Stimulated activated CD8-positive, alpha-beta memory T cell treated with anti-CD3 and anti-CD28 coated beads, Interleukin-2, amount 100 ng/mL, for 1 hour (primary cell): ENCODE measurements at places on chromosomes 12 and 14.

GRCh38 chr14:90788031-90788430, 28.2 kb downstream of the TTC7B start:
- DNase-seq: no peak

GRCh38 chr12:57552835-57553313, 3.0 kb downstream of the KIF5A start:
- DNase-seq: no peak

GRCh38 chr14:60094306-60094897, 2.7 kb downstream of the PCNX4 start:
- no peak for DNase-seq

DNA sequence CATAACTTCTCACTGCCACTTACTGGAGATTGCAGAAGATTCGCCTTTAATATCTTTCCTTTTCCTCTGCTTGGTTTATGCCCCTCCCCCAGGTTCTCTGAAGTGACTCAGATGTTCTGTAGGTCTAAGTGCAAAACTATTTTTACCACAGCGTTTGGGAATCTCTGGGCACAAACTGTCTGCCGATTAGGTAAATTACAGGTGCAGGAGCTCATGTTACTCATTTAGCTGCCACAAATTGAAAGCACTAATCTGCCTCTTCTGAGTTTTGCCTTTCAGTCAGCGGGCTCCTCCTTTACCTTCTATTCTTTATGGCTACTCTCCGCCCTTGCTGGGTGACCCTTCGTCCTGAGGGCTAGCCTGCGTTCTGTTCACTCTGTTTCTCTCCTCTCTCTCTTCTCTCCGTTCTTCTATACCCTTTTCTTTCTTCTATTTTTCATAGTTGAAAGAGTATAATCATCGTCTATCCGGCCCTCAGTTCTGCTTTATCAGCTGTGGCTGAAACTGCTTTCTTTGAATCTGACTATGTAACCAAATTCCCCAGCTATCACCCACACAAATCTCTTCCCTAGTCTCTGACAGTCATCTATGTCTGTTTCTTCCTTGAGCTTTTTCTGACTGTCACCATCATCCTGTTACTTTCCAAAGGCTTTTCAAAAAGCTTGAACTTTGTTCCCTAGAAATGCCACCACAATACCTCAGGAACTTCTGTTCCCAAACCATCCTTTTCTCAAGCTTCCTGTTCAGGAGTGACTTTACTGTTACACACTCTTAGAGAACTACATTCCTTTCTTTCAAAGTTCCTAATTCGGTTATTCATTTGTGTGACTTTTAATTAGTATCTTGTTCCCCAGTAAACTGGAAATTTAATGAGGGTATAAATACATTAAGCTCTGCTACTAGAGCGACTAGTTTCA, 4.3 kb upstream of the MYF6 start:
- no peak for DNase-seq

DNA sequence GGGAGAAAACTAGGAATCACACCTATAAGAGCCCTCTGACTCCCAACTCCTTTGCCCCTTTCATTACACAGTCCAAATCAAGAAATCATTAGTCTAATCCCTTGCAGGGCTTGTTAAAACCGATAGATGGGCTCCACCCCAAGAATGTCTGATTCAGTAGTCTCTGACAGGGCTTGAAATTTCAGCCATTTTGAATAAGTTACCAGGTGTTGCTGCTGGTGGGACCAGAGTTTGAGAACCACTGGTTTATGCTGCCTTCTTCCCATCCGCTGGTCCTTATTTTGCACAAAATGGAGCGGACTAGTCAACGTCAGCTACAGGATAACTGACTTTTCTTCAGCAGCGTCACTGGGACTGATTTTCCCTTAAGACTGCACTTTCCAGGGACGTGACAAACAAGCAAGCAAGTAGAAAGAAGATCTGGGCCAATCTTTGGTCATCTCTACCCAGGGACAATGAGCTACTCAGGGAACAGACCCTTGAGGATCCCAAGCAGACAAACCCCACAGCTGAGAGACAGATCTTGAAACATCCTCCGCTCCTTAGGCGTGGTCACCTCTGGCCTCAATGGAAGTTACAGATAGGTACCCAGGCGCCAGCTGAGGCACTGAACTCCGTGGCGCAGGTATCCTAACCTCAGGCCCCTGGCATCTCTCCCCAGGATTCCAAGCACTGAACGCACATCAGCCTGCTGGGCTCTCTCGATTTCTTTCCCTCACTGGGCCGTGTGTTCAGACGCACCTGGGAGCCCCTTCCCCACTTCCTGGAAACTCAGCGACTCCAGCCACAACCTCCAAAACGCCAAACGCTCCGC, 900 bp downstream of the KCTD10 start:
- DNase-seq: no peak

DNA sequence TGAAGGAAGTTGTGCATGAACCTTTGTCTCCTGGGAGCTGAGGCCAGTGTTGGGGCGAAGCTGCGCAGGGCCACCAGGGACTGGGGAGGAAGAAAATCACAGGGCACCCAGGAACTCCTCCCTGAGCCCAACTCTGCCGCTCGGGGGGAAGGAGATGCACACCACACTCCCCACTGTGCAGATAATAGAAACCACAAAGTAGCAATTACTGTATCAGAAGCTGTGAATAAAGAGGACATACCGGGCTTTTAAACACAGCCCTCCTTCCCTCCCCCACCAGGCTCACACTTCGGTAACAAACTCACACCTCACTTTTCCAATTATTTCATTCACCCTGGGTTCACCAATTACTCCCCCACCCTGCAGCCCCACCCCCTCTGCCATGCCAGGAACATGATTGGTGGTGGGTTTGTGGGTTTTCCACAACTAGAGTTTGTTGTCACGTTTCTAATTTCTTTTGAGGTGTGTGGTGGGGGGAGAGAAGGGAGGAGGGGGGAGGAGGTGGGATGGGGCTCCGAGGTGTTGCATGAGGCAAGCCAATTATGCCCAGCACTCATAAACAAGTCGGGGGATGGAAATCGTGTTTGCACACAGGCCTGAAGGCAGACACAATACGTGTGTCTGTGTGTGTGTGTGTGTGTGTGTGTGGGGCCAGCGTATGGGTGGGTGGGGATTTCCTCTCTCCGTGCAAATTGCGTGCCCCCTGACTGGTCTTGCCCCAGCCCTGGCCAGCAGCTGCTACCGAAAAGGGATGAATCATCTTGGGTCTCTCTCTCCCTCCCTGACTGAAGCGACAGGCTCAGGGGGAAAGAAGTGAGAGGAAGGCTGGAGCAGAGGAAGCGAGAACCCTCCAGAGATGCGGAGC, 103.3 kb downstream of the RBM19 start:
- no peak for DNase-seq

DNA sequence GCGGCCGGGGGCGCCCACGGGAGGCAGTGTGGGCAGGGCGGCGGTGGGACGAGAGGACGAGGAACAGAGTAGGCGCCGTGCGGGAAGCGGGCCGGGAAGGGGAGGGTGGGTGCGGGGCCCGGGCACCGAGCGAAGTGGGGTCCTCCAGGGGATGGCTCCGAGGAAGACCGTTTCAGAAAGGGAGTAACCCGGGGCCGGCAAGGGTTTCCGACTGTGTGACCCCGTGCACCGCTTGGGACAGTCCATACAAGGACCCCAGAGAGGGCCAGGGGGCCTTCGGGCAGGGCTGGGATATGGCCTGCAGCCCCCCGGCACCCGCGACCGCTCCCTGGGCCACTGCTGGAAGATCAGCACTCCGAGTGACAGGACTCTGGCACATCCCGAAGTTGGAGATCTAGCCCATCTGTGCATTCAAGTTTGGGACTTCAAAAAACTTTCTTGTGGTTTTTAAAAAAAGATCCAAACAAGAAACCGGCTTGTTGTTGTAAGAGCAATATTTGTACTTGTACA, 448 bp downstream of the TSPAN9 start:
- DNase-seq: no peak

GRCh38 chr12:22321638-22322037, 12.9 kb downstream of the ST8SIA1 start:
- no peak for DNase-seq

DNA sequence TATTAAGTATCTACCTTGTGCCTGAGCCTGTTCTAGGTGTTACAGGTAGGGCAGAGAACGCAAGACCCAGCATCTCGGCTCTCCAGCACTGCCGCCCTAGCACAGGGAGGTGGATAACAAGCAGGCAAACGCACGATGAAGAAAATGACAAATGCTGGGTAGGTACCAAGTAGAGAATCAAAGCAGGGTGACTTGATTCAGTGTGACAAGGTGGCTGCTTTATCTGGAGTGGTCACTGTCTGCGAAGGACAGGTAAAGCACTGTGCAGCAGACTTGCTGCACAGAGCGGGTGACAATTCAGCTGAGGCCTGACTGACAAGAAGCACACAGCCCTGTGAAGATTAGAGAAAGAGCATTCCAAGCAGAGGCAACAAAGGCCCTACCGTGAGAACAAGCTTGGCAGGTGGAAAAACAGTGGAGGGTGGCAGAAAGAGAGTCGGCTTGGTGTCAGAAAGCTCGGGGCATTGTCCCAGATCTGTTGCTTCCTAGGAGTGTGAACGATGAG, 12.9 kb downstream of the PRKCH start:
- DNase-seq: no peak
